ENCODE measurements at places on chromosomes 6 and 20. TPM values are rescaled to one million over a fixed set of nuclear protein-coding genes. Genes with fewer than 3 reads are reported as not detected.

The KIF16B gene
- 25.0 TPM for polyA plus RNA-seq

The CALHM5 gene
- 1.9 TPM for polyA plus RNA-seq

The GJA10 gene
- polyA plus RNA-seq, result not detected

DNA sequence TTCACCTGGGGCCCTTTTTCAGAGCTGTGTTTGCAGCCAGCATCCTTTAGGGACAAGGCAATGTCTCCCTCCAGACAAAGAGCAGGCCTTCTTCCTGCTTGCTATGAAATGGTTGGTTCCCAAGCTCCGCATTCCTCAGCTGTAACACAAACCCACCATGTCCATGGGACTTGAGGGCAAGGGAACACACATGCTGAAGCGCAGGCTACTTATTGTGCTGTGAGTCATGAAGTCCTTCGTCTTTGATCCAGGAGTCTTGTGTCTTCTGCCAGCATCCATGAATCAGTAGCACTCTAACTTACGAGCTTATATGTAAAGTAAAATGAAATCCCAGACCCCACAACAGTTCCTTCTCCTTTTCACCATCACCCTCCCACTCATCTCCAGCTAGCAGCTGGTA, 59.0 kb downstream of the ANKRD60 start:
- DNase-seq, result no peak

Data from forelimb muscle (tissue), 1 donor.